Stimulated activated CD4-positive, alpha-beta T cell treated with anti-CD3 and anti-CD28 coated beads, Interleukin-1b, Interleukin-23, amount 100 ng/mL, for 24 hours (primary cell): ENCODE measurements at places on chromosomes 2 and 18.

GRCh38 chr18:46273861-46274260 lies 169.7 kb downstream of the HAUS1 start:
- no peak for DNase-seq

DNA sequence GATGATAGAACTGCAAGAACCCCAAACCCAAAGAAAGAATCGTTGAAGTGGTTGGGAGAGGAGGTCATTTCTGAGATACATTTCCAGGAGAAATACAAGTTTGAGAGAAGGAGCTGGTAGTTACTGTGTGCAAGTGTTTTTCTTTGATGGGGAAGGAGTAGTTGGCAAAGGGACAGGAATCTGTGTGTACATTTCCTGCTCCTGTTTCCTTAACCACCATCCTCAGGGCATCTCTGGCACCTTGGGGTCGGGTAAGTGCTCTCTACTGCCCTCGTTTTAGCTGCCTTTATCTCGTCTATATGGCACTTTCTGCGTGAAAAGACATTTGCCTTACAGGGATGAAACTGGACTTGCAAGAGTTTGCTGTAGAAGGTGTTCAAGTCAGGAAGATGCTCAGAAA lies 27.3 kb downstream of the CDC42EP3 start:
- no peak for DNase-seq

GRCh38 chr2:175017618-175018414 lies 12.6 kb upstream of the CHN1 start:
- DNase-seq = no peak

DNA sequence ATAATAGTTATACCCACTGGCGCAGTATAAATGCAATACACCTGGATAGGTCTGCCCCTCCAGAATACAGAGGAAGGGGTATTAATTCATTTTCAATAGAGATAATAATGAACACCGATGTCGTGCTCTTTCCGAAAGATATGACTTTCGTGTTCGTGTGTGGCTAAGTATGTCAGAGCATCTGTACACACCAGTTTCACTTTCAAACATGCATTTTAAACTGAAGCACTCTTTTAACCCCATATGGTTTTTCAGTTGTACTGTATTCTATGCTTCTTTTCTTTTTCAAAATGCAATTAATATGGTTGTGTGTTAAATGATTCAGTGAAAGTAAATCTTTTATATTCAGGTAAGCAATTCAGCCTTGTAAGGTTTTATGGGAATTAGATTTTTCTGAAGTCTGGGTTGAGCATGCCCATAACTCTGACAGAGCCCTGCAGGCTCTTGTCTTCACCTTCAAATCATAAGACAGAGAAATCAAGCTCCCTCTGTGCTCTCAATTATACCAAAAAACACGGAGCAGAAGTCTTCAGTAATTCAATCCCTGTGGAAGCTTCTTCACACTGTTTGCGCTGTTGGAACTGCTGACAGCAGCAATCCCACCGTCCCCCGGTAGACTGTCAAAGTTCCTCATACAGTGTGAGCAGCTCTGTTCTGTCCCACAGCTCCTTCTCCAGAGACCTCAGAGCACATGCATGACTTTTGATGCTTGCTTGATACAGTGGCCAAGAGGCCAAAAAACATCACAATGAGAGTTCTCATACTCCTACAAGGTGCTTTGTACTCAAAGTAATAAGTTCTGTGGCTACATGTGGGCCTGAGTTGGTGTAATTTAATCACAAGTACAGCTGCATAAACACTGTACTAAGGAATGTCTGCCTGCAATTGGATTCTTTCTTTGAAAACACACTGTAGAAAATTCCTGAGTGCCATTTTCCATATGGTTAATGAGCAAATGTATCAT lies 186.8 kb downstream of the ZNF521 start:
- no peak for DNase-seq

DNA sequence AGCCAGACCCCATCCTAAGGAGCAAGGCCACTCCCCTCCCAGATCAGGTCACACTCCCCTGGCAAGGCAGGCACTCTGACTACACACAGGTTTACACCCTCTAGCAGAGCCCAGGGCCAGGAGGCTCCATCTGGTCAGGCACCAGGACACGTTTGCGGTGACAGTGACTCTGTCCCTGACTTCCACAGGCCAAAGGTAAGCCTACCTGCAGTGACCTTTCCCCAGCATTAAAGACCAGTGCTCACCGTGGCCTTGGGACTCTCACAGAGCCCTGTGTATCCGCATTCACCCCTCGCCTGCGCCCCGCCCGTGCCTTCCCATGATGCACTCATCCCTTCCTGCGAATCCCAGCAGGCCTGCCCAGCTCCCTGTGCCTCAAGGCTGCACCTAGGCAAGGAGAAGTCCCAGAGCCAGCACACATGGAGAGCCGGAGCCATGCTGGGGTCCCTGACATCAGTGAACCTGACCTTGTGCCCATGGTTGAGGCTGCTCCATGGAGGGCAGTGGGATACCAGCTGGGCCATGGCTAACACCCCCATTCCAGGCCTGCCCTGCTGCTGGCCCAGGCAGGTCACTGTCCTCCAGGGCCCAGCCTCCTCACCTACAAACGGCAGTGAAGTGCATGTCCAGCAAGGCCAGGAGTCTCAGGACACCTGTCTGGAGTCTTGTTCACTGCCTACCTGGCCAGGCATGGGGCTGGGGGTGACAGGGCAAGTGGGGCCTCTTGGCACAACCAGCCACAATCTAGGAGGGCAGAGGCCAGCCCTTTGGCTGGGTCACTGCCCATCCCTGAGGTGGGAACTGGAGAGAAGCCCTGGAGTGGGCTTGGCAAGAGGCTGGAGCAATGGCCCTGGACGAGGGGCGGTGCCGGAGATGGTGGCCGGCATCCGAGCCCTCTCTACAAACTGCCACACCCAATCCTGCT lies 3.0 kb downstream of the NEURL3 start:
- DNase-seq = no peak

DNA sequence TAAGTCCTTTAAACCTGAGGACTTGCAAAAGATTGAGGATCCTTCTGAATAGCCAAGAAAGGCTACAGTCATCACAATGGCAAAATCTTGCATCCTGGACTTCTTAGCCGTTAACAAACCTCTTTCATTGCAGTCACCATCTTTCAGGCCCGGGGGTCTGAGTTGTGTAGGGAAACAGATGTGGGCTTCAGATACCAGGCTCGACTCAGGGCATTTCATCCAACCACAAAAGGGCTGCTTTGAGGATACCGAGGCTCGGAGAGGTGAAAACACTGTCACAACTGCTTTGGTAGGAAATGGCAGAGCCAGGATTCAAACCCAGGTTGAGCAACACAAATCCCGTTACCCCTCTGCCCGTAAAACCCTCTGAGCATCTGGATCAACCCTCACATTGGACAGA lies 147.4 kb downstream of the TFCP2L1 start:
- no peak for DNase-seq

GRCh38 chr18:74895686-74896085 lies 298.0 kb downstream of the ZNF407 start:
- DNase-seq = no peak

- DNase-seq = no peak
These were observed 18.6 kb upstream of the PKDCC start for GRCh38 chr2:42029171-42029570.

GRCh38 chr18:80180778-80181564 lies 66.3 kb downstream of the PARD6G start:
- no peak for DNase-seq

GRCh38 chr2:232839411-232840079 lies 30.5 kb upstream of the SNORC start:
- no peak for DNase-seq

GRCh38 chr2:120132691-120133090 lies 90.5 kb downstream of the TMEM185B start:
- no peak for DNase-seq

GRCh38 chr18:8121101-8121500 lies 488.1 kb upstream of the RAB12 start:
- DNase-seq = no peak

- no peak for DNase-seq
These were observed 287.9 kb upstream of the EPAS1 start for GRCh38 chr2:46009315-46009714.

GRCh38 chr2:72118386-72118785 lies 29.3 kb downstream of the CYP26B1 start:
- no peak for DNase-seq

DNA sequence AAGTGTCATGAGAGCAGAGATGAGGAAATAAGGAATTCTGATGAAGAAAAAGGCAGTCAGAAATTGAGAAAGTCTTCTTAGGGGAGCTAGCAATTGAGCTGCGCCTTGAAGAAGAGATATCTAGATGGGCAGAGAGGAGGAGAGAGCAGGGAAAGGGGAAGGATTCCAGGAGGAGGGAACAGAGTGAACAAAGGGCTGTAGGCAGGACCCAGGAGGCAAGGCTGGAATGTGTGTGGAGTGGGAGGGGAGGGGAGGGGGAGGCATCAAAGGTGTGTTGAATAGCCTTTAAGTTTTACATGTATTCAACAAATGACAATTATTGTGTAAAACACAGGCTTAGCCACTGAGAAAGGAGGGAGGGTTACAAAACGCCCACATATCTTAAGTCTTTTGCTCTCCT lies 164.5 kb downstream of the TDRD15 start:
- DNase-seq = no peak
